D721Med (cell line): ENCODE measurements at places on chromosomes 2 and 18.

DNA sequence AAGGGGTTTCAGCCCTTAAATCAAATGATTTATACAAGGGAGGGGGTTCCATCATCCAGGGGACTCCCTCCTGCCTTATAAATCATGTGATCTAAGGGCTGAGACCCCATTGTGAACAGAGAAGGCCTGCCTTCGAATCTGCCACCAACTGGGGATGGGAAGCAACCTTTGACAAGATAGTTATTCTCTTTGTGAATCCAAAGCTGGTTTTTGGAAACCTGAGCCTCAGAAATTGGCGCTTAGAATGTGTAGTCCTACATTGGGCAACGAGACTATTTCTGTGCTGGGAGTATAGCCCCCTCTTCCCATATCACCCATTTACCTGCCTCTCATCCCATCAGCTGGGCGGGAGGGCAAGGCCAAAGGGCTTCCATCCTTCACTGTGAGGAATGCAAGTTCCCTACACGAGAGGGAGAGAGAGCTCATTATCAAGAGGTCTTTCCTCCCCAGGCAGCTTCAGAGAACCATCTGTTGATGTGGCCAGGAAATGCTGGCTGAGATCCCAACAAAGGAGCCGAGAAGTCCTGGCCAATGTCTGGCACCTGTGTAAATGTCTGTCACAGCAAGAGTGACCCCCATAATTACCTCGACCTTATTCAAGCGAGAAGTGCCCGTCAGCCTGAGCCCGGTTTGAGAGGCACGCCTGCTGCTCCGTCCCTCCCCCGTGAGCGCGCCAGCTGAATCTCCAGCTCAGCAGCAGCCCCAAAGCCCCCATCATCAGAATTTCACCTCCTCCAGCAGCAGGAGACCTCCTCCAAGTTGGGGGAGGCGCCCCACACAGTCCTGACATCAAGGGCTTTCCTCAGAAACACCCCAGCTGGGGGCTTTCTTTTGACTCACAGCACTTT lies 48.4 kb upstream of the APCDD1 start:
- DNase-seq: no peak

DNA sequence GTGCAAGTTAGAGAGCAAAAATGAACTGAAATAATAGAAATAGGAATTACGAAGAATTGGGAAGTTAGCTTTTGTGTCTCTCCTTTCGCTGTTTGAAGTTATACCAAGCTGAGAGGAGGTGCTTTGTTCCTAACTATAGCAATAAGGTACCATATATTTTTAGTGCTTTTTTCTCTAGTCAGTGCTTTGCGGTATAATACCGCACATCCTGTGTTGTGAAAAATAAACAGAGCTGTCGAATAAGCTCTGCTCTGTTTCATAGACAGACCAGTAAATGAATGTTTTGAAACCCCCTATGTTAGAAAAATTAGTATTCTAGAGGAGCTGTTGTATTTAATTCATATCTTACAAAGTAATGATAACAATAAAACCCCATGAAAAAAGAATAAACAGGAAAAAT lies 130.8 kb downstream of the MAP4K4 start:
- DNase-seq: no peak

DNA sequence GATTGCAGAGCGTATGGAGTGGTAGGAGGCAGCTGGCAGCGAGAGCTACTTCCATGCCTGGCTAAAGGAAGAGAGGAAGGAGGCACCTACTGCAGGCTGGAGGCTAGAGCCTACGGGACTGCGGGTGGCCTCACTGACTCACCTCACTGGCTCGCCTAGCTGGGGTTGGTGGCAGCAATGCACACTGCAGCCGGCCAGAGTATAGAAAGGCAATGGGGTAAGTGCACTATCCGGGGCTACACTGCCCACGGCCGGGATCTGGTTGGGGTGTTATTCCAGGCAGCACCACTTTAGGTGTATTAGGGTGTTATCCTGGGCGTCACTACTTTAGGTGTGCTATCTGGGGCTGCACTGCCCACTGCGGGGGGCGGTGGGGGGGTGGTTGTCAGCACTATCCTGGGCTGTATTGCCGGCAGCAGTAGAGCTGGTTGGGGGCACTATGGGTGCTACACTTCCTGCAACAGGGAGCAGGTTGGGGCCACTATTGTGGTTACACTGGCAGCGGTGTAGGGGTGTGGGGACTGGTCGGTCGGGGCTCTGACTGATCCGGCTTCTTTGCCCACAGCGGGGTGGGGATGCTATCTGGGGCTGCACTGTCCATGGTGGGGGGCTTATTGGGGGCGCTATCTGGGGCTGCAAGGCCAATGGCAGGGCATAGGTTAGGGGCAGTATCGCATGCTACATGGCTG lies 33.3 kb upstream of the ANKRD62 start:
- no peak for DNase-seq

DNA sequence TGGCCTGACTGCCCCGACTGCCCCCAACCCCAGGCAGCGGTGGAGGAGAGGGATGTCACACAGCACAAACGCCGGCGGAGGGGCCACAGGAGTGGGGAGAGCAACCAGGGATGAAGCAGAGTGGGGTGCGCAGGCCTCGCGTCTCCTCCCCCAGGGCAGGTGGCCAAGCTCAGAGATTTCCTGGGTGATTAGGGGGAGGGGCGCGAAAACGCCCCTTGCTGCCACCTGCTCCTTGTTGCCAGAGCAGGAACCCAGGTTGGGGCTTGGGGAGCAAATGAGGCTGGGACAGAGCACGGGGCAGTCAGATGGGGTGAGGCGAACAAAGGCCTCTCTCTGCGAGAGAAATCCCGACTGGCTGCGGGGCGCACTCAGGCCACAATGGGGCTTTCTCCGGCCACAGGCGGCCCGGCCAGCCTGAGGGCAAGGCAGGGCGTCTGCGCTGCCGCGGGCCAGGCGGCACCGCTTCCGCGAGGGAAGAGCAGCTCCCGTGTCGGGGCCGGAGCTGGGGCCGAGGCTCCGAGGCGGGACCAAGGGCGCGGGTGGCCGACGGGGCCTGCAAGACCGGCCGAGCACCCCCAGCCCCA lies 11.5 kb downstream of the TEX44 start:
- DNase-seq: peak; percentile 65

- no peak for DNase-seq
Measured at GRCh38 chr2:119659601-119660342, 19.2 kb upstream of the TMEM177 start.

DNA sequence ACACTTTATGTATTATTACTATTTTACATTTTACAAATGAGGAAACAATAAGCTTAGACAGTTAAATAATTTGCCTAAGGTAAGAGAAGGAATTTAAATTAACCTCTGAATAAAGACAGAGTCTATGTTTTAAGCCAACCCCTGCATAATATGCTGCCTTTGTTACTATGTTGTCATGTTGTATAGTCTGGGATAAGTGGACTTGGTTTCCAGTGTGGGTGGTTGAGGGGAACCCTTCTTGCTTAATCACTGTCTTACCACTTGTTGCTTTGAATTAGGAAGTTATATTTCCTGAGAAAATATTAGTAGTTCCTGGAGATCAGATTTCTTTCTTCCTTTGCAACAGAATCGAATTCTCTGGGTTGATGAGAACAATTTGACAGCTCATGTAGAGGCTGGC lies 52.6 kb downstream of the AGPS start:
- no peak for DNase-seq

DNA sequence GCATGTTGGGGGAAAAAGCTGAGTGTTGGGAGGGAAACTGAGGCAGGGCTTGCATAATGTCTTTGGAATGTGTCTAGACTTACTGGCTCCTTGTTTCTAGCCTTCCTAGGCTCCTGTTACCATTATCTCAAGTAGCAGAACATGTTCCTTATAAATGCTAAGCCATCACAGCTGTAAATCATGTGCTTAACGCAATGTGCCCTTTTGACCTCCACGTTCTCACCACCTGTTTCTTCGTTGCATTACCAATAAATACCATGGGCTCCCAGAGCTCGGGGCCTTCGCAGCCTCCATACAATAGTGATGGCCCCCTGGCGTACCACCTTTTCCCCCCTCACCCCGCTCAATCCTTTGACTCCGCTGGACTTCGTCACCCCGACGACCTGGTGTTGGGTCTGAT lies 54.0 kb upstream of the CWC22 start:
- no peak for DNase-seq

DNA sequence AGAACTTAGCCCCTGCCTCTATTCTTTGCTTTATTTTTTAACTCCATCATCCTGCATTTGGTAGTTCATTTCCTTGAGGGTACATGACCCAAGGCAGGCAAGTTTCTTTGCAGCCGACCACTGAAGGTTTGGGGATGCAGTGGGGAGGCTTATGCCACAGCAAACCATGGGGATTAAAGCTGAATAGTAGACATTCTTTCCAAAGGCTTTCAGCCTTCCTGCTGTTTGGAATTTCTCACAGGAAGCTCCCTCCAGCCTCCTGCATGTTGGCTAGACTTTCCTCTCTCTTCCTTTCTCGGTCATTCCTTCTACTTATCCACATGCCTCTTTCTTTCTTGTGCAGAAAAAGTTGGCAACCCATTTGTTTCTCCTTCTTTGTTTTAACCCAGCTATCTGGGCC lies 77.3 kb downstream of the SOCS6 start:
- no peak for DNase-seq

DNA sequence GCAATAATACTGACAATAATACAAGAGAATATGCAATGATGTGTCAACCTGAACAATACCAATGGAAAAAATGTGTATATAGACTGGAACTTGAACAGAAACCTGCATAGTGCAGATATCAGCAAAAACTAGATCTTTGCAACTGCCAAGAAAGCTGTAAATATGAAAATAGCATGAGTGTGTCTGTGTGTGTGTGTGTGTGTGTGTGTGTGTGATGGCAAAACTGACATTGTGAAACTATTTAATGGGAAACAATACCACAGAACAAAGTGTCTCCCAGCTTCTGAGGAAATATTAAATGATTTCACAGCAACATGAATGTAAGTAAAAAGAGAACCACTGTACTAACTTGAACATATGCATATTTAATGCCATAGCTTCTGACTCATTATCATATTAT lies 558.2 kb upstream of the LINC00305 start:
- no peak for DNase-seq
